ENCODE measurements at places on chromosomes 5 and 9.

- DNase-seq = no peak
Observed at GRCh38 chr5:170103447-170103846, 2.2 kb upstream of the FOXI1 start.

DNA sequence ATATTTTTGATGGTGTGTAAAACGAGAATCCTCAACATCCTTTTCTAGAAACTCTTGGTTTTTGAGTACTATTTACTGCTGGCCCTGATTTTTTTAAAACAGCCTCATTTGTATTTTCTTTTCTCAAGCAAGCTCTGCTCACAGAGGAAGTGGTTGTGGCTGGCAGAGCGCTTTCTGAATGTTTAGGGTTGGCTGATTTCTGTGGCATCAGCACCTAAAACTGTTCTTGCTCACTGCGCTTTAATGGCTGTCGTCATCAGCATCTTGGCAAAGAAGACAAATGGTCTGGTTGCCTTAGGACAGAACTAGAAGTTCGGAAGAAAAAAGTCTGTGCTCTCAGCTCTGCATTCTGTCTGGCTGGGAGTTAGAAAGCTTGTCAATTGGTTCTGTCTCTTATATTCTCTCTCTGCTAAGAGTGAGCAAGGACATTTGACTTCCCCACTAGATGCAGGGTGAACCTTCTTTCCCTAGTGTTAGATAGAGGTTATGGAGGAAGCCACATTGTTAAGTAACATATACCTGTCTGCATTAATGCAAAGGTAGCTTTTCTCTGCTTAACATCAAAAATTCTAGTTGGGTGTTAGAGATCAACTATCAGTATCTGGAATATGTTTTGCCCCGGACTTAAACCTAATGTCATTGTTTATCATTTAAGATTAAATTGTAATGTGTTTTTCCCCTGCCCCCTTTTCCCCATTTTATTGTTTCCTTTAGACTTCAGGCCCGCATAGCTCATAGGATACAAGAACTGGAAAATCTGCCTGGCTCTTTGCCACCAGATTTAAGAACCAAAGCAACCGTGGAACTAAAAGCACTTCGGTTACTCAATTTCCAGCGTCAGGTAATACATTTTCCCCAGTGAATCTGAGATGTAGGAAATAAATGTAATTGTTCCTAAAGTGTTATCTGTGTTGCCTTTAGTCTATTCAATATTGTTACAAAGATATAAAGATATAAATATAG, 39.0 kb downstream of the SMARCA2 start:
- no peak for DNase-seq

DNA sequence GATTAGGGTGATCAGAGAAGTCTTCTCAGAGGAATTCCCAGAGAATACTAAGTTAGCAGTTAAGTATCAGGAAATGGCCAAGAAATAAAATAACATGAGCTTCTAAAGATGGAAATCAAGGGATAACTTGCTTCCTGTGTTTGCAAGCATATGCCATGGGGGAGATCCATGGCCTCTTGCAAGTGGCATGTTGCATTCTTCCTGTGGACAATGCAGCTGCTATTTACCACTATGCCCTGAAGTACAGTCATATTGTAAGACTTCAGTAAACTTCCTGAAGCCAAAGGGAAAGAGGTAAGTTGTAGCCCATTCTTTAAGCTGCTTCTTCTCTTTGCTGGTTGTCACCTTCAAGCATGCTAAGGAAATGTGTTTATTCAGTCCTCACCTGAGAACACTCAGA, 154.7 kb upstream of the RUSC2 start:
- no peak for DNase-seq

DNA sequence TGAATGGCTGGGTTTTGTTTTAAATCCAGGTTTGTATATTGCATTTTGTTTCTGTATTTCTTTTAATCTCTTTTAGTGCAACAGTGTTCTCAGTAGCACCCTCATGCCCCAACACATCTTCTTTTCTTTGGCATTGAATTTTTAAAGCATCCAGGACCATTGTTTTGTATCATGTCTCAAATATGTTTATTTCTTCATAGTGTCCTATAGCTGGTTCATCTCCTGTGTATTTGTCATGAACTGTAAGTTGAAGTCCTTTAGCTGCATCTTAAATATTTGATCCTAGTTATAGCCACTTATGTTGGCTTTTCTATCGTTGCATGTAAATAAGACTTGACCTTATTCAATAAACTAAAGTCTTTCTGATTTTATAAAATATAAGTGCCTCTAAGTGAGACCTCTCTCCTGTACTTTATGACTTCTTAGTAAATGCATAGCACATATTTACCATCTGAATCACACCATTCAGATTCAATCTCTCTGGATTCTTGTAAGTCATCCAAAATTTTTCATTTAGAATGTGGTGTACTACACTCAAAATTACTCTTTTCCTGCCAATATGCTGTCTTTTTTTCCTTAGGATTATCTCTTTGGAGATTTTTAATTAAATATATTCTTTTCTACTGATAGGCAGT, 21.0 kb upstream of the ERCC6L2 start:
- no peak for DNase-seq

DNA sequence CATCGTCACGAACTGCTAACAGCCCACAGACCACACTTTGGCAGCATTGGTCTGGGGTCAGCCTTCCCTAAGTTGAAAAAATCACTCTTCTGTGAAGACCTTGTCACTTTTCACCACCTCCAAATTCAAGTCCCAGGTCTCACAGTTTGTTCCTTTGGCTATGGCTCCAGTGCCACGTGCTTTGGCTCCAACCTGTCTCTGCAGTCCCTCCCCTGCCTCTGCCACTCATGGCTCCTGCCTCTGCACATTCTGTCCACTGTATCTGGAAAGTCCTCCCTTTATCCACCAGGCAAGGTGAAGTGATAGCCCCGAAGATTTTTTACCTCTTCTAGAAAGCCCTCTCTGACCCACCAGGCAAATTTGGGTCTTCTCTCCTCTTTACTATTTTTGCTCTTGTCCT, 5.3 kb downstream of the CKMT2 start:
- no peak for DNase-seq

Data from brain pericyte (primary cell).